GM04504 (cell line): ENCODE measurements at places on chromosomes 5 and 9.

- no peak for DNase-seq
These were observed 63.3 kb downstream of the PRRC1 start for GRCh38 chr5:127580731-127581130.

DNA sequence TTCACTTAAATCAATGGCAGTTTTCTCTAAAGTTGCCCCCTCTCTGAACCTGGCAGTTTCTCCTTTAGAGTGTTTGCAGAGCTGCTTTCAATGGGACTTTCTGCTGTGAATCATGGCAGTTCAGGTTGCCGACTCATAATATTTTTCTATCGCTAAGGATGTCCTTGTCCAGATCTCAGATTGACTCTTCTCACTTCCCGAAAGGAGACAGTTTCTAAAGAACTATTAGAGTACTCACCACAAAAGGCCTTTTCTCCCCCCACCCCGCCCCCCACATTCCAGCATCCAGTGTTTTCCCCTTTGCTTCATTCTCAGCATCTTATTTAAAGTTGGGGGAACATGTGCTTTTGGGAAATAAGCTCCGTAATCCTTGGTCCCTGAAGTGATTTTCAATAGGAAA, 443.5 kb upstream of the KLF4 start:
- DNase-seq = no peak

GRCh38 chr9:14249527-14249926, 64.4 kb downstream of the NFIB start:
- DNase-seq = no peak

GRCh38 chr5:10102706-10103497, 146.8 kb downstream of the ATPSCKMT start:
- no peak for DNase-seq

- DNase-seq = no peak
These were observed 56.1 kb downstream of the LRRTM2 start for GRCh38 chr5:138819081-138819480.

- no peak for DNase-seq
These were observed 675.5 kb downstream of the HTR1A start for GRCh38 chr5:63286724-63287123.

GRCh38 chr5:10288592-10289219, 19.0 kb downstream of the CMBL start:
- no peak for DNase-seq

DNA sequence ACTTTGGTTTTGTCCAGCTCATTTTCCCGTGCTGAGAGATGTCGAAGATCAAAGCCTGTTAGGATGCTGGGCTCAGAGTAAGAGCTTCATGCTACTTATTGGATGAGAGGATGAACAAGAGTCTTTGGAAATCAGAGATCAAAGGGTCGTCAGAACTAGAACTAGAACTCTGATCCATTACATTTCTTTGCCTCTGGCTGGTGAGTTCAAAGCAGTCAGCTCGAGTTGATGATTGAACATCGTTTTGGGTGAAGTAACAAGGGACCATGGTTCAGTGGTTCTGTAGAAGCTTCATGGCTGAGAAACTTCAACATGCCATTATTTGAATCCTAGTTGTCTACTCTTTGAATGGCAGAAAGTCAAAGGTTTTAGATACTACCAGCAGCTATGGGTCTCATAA, 320.3 kb downstream of the ARHGEF28 start:
- no peak for DNase-seq

- no peak for DNase-seq
These were observed 74.0 kb upstream of the PLPP1 start for GRCh38 chr5:55608595-55609349.

- DNase-seq = no peak
These were observed 1151.6 kb upstream of the CDH6 start for GRCh38 chr5:30041831-30042385.

DNA sequence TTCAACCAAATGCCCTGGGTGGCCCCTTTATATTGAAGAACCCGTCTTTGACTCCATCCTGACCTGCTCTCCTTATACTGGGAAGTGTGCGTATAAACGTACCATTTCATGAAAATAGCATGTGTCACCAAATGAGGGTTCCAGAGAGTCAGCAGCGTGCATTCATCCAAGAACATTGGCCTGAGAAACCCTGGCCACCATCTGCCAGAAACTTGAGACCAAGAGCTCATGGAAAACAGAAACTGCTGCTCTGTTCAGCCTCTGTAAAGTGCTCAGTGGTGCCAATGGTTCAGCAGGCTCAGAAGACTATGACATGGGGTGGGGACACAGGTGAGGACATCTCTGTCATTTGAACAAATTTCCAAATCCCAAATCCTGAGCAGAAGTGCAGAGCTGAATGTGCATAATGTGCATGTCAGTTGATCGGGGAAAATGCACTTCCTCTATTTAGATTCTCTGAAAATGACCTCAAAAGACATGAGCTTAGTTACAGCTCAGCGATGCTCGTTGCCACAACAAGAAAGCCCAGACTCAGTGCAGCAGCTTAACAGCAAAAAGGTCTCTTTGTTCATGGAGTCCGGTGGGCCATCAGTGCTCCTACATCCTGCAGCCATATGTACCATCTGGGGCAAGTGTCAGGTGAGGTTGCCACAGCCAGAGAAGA, 176.1 kb downstream of the ATPSCKMT start:
- DNase-seq = no peak

- DNase-seq = no peak
These were observed 11.3 kb upstream of the GGTA1 start for GRCh38 chr9:121510766-121511550.

DNA sequence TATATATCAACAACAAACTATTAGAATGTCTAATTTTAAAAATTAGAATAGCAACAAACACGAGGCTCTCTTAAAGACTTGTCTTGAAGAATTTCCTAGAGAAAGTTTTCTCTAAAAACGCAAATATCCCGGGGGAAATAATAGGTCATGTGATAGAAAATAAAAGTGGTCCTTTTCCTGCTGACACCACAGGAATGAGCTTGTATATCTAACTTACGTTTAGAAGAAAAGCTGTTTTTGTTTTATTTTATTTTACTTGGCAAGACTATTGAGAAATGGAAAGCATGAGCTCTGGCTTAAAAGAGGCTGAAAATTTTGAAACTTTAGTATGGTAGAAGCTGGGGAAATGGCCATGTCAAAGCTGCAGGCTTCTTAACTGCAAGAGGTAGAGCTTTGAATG, 465.0 kb downstream of the AGTPBP1 start:
- DNase-seq = no peak

- no peak for DNase-seq
These were observed 227.3 kb downstream of the MCTP1 start for GRCh38 chr5:95057615-95058014.

GRCh38 chr5:94028001-94028400, 286.6 kb upstream of the POU5F2 start:
- no peak for DNase-seq

DNA sequence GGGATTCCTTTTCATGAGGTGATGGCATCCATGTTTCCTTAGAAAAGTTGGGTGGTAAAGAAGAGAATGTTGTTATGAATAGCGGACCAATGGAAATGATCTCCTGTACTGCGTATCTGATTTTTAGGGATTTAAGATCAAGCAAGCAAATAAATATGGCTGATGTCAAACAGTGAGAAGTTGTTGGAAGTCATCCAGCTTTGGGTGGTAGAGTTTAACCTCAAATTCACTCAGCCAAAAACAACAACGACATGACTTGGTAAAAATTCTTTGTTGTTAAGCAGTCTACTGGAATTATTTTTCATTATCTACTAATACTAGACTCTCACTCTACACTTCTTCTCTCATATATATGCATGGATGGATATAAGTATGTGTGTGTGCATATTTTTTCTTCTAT, 426.5 kb downstream of the CTNND2 start:
- no peak for DNase-seq

GRCh38 chr5:120088412-120088811, 375.7 kb upstream of the PRR16 start:
- DNase-seq = no peak

- DNase-seq = peak; percentile 7
These were observed at the start of gene RORB for GRCh38 chr9:74496819-74497747. TSS of gene RORB (plus strand) at chr9:74497335. CDS start at chr9:74497977, 642 bp downstream.

DNA sequence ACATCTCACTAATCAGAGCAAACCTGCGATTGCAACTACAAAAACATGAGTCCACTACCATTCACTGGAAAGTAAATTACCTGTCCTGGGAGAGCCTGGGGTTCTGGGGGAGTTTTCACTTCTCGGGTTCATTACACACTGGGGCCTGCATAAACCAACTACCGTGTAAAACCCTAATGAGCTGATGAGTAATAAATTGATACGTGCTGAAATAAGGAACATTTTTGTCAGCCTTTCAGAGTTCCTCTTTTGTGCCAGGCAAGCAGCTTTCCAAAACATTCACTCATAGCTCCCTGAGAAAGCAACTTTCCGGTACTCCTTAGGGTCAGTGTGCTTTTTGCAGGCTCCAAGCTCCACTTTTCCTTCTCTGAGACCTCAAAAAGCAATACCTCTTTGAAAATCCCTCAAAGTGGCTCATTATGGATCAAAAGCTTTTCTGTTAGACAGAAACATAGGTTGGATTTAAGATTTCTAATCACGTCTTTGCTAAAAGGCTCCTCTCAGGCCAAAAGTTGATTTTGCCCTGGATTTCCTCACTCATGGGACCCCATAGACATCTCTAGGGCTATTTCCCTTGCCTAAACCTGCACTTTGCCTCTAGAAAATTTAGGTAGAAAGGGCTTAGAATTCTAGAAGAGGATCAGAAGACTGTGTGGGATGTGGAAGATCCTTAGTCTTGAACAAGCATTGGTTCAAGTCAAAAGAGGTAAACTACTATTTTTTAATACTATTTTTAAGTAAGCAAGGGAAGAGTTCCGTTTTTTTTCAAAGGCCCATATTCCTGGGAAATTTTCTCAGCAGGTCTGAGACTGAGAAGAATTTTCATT, 74.8 kb downstream of the ST8SIA4 start:
- no peak for DNase-seq

- DNase-seq = no peak
These were observed 909 bp downstream of the SLC36A1 start for GRCh38 chr5:151448038-151448985.

DNA sequence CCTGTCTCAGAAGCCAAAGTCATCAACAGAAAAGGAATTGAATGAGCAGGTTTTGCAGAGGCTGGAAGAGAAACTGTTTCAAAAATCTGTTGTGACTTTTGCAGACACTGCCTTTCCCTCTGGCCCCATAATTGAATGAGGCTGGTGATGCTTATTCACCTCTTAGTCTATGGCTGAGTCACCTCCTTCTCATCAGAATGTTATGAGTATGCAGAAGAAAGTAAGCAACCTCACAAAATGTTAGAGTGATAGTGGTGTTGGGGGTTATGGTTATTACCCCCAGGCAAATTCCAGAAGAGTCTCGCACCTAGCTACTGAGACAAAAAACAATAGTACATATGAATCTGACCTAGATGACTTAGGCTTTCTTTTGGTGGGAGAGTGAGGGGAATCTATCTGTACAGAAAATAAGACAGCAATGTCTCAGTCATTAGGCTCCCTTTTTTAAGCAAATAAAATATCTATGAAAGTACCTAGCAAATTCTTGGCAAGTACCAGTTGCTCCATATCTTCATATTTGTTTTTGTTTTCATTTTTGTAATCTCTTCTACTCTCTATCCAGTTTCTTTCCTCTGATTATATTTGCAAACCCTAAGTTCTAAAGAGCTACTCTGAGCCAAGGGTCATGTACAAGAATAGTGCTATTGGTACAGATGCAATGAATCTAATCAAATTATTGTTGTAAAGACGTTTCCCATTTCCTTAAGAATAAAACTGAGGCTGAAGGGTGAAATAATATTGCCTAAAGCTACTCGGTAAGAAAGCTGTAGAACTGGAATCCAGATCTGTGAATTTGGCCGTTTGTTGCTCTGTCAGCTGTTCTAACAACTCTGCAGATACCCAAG, 498.1 kb upstream of the TNC start:
- DNase-seq = peak; percentile 77

GRCh38 chr5:40276426-40277102, 403.2 kb upstream of the PTGER4 start:
- DNase-seq = no peak

DNA sequence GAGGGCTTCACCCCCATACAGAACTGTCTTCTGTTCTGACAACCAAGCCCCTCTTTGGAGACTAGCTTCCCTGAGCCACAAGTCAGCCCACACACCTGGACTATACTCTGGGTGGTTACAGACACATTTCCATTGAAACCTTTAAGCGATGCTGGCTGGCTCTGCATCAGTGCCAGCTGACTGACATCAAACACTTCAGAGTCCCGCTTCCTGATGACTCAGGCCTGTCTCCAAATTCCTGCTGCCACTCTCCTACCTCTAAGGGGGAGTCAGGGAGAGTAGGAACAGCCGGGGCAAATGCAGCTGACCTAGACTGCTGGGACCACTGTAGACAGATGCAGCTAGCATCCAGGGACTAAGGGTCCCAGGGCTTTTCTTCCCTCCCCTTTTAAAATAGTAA, 59.4 kb downstream of the SIL1 start:
- no peak for DNase-seq

DNA sequence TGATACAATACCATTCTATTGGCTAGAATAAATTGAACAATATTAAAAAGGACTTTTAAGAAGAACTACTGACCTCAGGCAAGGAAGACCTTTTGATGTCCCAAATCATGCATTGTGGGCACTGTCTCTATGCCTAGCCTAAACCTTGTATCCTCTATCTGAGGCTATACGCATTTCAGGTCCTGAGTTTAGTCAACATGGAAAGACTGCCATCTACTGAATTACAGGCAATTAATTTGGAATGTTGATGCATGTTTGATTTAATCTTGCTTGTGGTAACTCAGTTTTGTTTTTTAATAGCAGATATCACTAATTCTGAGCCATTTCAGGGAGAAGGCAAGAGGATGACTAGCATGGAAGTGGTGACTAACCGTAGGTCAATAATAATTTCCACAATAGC, 585.3 kb upstream of the CCNG1 start:
- DNase-seq = no peak

- DNase-seq = peak; percentile 22
These were observed 74.2 kb downstream of the WWC1 start for GRCh38 chr5:168365581-168366081.

DNA sequence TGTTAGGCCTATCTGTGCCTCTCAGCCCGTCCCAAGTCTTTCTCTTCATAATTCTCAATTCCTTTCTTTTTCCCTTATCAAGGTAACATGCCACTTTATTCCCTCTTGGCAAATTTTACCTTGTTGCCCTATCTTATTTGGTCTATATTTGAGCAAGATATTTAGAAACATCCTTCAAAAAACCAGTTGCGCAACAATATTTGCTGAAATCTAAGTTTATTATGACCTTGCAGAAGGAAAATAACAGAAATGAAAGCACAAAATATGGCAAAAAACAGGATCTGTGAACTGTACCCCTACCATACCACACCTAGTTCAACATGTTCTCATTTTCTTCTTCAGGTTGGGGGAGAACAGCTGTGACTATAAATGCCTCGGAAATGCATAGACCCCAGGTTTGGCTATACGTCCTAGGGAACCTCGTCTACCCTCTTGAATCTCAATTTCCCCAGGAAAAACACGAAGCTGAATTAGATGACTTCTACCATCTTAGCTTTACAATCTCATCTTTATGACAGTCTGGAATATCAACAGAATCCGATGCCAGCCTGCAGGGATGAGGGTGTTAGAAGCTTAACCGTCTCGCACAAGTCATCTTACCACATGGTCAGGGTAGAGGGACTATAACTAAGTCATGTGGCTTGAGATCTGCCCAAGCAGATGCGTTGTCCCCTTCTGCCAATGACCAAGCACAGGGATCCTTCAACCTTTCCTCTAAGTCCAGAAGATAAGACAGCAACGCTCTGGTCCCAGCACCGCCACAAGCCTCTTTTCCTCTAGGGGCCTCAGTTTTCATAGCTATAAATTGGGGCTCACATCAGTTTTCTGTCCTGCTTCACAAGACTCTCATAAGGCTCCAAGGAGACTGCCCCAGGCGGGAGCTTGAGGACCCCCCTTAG, 1.3 kb downstream of the LCP2 start:
- no peak for DNase-seq

GRCh38 chr5:107519900-107520354, 150.8 kb downstream of the EFNA5 start:
- no peak for DNase-seq

GRCh38 chr5:105882956-105883481, 1787.7 kb downstream of the EFNA5 start:
- DNase-seq = no peak
